ENCODE measurements at places on chromosomes 6 and 20. TPM values are rescaled to one million over a fixed set of nuclear protein-coding genes. Genes with fewer than 3 reads are reported as not detected.

The RBM24 gene
- not detected for polyA plus RNA-seq

The PCSK2 gene
- not detected for polyA plus RNA-seq

The HDDC2 gene
- 80.4 TPM for polyA plus RNA-seq

The DEFB124 gene
- not detected for polyA plus RNA-seq

The CCM2L gene
- polyA plus RNA-seq = not detected

The ZBTB46 gene
- polyA plus RNA-seq = 0.04 TPM

The MCM9 gene
- 31.6 TPM for polyA plus RNA-seq

The MLN gene
- not detected for polyA plus RNA-seq

The PDE7B gene
- 0.49 TPM for polyA plus RNA-seq

All from IgD-negative memory B cell (primary cell).